ENCODE measurements at places on chromosomes 5 and 9. TPM values are rescaled to one million over a fixed set of nuclear protein-coding genes. Genes with fewer than 3 reads are reported as not detected.

DNA sequence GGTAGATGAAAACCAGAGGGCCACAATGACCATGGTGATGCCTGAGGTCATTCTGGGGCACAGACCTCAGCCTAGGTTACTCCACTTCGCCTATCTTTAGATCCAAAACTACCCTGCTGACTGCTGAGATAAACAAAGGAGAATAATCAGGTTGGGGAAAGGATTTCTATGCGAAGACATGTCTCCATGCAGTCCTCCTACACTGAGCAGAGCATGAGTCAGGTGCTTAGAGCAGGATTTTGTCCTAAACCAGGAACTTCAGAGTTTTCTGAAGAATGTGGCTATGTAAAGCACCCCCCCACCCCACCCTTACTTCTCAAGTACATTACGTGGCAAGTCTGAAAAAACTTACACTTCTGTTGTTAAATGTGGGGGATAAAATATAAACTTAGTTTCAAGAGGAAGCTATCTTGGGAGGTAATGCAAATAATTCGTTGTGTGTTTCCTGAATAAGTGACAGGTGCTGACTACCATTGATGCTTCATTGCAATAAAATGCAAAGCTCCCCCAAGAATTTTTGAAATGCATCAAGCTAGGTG is 19.4 kb downstream of the PDCD1LG2 start:
- no peak for DNase-seq

DNA sequence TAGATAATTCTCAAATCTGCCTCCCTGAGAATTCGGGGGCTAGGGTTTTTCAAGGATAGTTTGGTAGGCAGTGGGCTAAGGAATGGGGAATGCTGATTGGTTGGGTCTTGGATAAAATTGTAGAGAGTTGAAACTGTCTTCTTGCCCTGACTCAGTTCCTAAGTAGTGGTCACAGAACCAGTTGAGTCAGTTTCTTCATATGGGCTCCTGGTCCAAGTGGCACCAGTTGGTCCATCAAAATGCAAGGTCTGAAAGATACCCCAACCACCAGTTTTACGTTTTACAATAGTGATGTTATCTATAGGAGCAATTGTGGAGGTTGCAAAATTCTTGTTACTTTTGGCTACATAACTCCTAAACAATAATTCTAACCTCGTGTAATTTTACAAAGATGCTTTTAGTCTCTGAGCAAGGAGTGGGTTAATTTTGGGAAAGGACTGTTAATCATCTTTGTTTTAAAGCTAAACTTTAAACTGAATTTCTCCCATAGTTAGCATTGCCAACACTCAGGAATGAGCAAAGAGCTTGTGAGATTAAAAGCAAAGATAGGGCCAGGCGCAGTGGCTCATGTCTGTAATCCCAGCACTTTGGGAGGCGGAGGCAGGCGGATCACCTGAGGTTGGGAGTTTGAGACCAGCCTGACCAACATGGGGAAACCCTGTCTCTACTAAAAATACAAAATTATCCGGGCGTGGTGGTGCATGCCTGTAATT is 7.7 kb downstream of the CDK7 start:
- no peak for DNase-seq

GRCh38 chr5:74116266-74116665 is 490.3 kb downstream of the ARHGEF28 start:
- DNase-seq = no peak

Gene SRD5A1
- 10.7 TPM for total RNA-seq

GRCh38 chr5:113216545-113216944 is 218.2 kb downstream of the TSSK1B start:
- DNase-seq = no peak
